Stomach (tissue), 19 donors: ENCODE measurements at places on chromosomes 5 and 9. TPM values are rescaled to one million over a fixed set of nuclear protein-coding genes. Genes with fewer than 3 reads are reported as not detected.

Gene SEMA5A
- 20.4 TPM for total RNA-seq

DNA sequence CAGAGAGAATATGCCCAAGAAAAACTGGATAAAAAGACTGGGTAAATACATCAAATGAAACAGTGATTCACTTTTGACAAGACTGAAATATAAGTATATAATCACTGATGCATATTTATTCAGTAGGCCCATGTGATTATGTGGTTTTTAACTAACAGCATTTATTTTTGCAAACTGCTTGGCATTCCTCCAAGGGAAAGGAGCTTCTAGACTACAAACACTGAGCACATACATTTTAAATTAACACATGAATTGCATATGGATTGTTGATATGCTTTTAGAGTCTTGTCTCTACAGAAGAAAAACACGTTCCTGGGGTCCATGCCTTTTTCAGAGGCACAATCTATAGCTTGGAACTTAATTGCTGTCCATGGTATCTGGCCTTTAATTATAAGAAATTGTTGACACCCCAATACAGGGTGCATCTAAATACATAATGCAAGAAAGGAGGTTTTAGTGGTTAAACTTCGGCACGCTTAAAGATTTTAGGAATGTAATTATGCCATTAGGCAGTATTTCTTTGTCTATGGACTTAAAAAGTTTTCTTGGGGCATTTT is 6.9 kb upstream of the MEIKIN start:
- no peak for DNase-seq

Gene LEAP2
- 2.3 TPM for total RNA-seq

- DNase-seq = no peak
Observed at GRCh38 chr9:69380811-69381210, 55.8 kb downstream of the ENTREP1 start.

GRCh38 chr5:149688406-149688805 is 41.7 kb upstream of the PPARGC1B start:
- no peak for DNase-seq

Gene SLC45A2
- not detected for total RNA-seq

Gene C6
- total RNA-seq = 0.45 TPM

- DNase-seq = no peak
Observed at GRCh38 chr9:70573308-70573707, 158.9 kb upstream of the KLF9 start.

DNA sequence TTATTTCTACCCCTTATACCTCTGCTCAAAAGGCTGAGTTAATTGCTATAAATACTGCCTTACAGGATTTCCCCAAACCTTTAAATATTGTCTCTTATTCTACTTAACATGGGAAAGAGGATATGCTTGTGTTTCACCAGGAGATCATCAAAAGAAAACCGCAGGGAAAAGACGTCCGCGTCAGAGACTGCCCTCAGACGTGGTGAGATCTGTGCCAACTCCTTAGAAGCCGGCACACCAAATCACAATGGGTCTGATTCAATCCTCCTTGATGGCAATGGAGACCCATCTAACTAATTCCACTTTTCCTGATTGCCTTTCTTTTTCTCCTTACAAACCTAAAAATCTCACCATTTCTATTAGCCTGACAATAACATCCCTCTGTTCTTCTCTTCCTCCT is 55.0 kb downstream of the SH3PXD2B start:
- DNase-seq = no peak

Gene CDH12
- total RNA-seq = not detected

DNA sequence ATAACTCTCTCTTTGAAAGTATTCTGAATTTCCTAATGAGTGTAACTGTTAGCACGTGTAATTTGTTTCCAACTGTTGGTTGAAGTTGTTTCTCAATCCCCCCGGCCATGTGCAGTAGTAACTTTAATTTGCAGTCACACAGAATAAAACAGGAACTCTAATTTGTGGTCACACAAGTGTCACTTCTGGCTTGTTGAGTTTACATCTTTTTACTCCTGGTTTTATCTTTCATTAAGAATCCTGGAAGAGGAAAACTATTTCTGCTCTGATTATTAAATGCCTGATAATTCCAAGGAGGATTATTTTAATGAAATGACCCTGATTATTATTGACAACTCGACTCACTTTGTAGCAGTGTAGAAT is 1.2 kb downstream of the SCAMP1 start:
- no peak for DNase-seq

GRCh38 chr9:127208416-127208815 is 56.2 kb upstream of the GARNL3 start:
- DNase-seq = no peak

DNA sequence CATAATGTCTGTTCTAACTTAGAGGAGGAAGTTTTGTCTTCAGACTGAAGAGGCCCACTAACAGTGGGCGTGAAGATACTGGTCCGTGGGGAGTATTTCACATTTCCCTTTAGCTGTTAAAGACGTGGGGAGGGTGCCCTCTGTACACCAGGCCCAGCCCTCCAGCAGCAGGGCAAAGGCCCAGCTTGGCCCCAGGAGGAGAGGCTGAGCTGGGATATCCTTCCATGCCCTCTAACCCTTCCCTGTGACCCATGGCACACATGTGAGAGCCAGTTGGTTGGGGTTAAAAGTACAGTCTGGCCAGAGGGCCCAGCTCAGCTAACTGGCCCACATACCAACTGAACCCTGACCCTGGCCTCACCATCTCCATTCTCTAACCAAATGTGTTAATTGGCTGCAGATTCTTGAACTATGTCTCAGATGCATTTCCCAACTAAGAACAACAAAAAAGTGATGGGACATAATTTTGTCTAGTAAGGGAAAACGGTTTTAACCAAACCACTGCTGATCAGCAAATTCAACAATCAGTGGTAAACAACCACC is 74.4 kb downstream of the LHFPL2 start:
- no peak for DNase-seq

Gene CXCL14
- 82.0 TPM for total RNA-seq

DNA sequence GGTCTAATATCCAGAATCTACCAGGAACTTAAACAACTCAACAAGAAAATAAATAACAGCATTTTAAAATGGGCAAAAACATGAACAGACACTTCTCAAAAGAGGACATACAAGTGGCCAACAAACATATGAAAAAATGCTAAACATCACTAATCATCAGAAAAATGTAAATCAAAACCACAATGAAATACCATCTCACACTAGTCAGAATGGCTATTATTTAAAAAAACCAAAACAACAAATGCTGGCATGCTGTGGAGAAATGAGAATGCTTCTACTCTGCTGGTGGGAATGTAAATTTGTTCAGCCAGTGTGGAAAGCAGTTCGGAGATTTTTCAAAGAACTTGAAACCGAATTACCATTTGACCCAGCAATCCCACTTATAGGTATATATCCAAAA is 63.1 kb downstream of the ADAMTS6 start:
- no peak for DNase-seq

Gene CARD9
- 1.9 TPM for total RNA-seq

GRCh38 chr5:125778791-125779190 is 644.4 kb upstream of the GRAMD2B start:
- DNase-seq = no peak

Gene LCN9
- total RNA-seq = not detected

GRCh38 chr9:36815566-36816348 is 218.3 kb downstream of the PAX5 start:
- no peak for DNase-seq

- no peak for DNase-seq
Observed at GRCh38 chr5:55865831-55866230, 14.7 kb downstream of the IL31RA start.

Gene KIAA0825
- 15.6 TPM for total RNA-seq

DNA sequence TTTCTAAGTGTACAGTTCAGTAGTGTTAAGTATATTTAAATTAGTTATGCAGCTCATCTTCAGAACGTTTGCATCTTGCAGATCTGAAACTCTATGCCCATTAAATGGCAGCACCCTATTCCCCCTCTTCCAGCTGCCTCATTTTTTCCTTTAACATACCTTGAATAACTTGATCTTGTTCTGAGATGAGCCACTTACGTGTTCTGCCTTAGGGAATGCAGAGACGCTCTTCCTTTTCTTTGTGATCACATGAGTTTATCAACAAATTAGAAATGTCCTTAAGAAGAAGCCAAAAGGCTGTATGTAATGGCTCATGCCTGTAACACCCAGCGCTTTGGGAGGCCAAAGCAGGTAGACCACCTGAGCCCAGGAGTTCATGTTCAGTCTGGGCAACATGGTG is 57.6 kb downstream of the SLC46A2 start:
- DNase-seq = no peak

Gene COL5A1
- 35.2 TPM for total RNA-seq

Gene TAF1L
- total RNA-seq = not detected

DNA sequence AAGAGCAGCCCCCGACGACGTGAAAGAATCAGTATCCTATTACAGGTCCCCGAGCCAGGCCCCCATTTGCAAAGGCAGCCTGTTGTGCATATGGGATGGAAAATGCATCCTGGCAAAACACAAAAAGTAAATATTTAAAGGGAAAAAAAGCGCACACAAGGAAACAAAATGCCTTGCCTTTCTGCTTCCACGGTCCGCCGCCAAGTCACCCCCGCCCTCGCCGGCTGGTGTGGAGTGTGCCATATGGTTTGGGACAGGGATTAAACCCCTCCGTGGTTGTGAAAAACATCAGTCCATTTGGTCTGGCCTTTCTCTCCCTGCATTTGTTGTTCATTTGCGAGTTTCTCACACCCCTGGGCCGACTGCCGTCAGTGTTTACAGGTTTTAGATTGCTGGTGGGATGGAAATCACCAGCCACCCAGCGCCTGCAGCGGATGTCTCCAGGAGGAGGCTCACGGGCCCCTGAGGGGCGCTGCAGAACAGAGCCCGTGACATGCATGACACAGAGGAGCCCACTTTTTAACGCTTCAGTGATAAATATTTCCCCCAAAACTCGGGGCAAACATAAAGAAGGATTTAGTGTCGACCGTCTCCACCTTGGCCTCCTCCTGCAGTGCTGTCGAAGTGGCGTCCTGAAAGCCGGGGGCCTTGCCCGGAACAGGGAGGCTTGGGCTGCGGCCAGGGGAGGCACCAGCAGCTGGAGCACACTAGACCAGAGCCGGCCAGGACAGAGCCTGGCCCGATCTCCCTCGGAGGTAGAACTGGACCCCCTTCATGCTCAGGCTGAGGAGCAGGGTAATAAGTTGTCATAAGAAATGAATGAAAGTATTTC is 161.5 kb downstream of the HSD17B3 start:
- DNase-seq = peak; percentile 74

DNA sequence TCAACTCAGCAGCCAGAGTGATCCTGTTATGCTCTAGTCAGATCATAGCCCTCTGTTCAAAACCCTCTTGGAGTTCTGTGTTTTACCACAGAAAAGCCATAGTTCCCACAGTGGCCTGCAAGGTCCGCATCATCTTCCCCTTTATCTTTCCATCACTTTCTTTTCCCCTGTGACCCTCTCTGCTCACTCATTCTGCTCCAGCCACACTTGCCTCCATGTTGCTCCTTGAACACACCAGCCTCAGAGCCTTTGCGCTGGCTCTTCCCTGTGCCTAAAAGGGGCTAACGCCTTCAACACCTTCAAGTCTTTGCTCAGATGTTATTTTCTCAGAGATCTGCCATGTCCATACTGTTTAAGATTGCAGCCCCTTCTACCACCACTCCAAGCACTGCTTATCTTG is 26.3 kb downstream of the CSF2 start:
- DNase-seq = no peak

- DNase-seq = peak; percentile 36
Observed at GRCh38 chr5:173673295-173674101, 57.0 kb upstream of the BOD1 start.

GRCh38 chr5:151904127-151904526 is 20.5 kb downstream of the GLRA1 start:
- DNase-seq = no peak

GRCh38 chr9:137149363-137149762 is 10.4 kb downstream of the GRIN1 start:
- no peak for DNase-seq

Gene PGM5
- 124 TPM for total RNA-seq

- no peak for DNase-seq
Observed at GRCh38 chr5:111124793-111125192, 32.6 kb downstream of the WDR36 start.

Gene ZNF658
- total RNA-seq = 4.8 TPM

Gene HTR1A
- total RNA-seq = not detected

Gene GPRIN1
- 0.92 TPM for total RNA-seq

GRCh38 chr5:103010168-103010567 is 109.8 kb downstream of the GIN1 start:
- no peak for DNase-seq

Gene SLC6A19
- 0.89 TPM for total RNA-seq

Gene BNC2
- total RNA-seq = 10.4 TPM

Gene NOL6
- total RNA-seq = 12.5 TPM

Gene UQCRQ
- total RNA-seq = 66.5 TPM

GRCh38 chr5:61604076-61605025 is 272.3 kb downstream of the ZSWIM6 start:
- no peak for DNase-seq

- no peak for DNase-seq
Observed at GRCh38 chr9:121937240-121937639, 155.9 kb downstream of the TTLL11 start.

GRCh38 chr9:109974918-109975276 is 194.9 kb downstream of the PALM2AKAP2 start:
- no peak for DNase-seq

- peak; percentile 70 for DNase-seq
Observed at GRCh38 chr9:33185858-33186257, 18.7 kb upstream of the B4GALT1 start.

Gene STC2
- total RNA-seq = 0.29 TPM

GRCh38 chr5:53087621-53088121 is 21.9 kb downstream of the MOCS2 start:
- peak; percentile 54 for DNase-seq

GRCh38 chr5:118519466-118519865 is 468.9 kb downstream of the DTWD2 start:
- DNase-seq = no peak

DNA sequence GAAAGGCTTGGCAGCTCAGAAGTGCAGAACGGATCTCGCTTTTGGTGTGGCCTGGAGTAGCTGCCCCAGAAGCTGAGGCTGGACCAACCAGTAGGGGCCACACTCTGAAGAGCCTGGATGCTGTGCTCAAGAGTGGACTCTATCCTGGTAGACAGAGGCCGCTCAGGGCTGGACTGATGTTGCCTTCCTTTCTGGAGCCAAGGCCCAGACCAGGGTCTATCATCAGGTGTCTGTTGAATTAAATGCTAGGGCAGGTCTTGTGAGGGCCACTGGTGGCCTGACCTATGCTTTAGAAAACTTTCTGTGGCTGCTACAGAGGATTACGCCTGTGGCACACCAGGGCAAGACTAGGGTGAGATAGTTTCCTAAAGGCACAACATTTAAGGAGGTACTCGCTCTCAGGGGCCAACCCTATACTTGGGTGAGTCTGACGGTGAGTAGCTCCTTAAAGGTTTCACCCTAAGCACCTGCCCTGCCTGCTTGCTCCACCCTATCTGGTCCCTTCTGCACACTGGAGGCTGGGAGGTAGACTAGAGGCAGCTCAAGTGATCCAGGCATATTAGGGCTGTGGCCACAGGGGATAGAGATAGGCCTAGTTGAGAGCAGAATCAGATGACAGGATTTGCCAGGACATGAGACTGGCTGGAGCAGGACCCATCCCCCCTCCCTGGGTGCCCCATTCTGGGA is 9.8 kb upstream of the IRF1 start:
- DNase-seq = peak; percentile 22

DNA sequence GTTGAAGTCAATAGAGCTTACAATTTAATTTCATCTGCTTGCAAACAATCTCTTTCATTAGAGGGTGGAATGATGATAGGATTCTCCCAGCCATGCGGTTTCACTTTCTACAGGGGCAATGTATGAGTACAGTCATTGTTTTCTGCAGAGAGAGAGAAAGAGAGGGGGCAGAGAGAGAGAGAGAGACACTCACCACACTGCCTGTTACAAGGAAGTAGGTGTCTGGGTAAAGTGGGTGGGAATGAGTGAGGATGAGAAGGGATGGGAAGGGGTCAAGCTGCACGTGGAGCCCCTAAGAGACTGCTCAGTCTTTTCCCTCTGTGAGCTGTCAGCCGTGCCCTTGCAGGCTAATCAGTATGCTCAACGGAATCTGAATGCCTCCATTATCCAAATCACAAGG is 454.3 kb downstream of the KDM4C start:
- DNase-seq = no peak
